Right renal pelvis (tissue), 4 donors: ENCODE measurements at places on chromosomes 4 and X. TPM values are rescaled to one million over a fixed set of nuclear protein-coding genes. Genes with fewer than 3 reads are reported as not detected.

DNA sequence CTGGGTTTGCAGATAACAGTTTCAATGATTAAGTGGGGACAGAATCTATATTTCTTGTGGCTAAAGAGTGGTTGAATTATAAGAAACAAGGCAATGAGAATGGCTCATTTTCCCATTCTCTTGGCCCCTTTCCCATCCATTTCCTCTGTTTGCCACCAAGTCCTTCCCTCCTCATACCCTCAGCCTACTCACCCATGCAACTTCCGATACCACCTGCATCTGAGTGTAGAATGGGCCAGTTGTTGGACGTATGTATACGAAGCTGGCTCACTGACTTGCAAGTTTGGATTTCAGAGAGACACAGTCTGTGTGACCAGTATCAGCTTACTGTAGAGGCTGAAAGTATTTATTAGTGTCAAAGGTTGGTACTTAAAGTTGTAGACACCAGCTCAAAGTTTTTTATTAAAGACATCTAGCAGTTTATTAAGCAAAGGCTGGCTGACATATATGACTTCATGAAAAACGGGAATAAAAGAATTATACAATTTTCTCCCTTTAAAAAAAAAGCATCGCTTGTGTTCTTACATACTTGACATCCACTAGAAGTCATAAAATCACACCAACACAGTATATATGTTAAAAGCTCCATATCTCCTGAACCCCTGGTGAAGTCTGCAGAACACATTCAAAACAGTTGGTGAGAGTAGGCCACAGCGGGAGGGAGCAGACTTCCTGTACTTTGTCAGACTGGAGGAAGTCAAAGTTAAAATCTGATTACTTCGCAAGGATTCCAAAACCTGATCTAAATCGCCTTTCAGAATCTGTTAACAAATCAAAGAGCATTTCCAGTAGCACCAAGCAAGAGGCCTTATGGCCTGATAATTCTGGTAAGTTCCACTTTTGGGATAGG lies 22.4 kb upstream of the STIM2 start:
- no peak for DNase-seq

- DNase-seq: no peak
These were observed 230.2 kb downstream of the CLCN4 start for GRCh38 chrX:10387011-10387410.

DNA sequence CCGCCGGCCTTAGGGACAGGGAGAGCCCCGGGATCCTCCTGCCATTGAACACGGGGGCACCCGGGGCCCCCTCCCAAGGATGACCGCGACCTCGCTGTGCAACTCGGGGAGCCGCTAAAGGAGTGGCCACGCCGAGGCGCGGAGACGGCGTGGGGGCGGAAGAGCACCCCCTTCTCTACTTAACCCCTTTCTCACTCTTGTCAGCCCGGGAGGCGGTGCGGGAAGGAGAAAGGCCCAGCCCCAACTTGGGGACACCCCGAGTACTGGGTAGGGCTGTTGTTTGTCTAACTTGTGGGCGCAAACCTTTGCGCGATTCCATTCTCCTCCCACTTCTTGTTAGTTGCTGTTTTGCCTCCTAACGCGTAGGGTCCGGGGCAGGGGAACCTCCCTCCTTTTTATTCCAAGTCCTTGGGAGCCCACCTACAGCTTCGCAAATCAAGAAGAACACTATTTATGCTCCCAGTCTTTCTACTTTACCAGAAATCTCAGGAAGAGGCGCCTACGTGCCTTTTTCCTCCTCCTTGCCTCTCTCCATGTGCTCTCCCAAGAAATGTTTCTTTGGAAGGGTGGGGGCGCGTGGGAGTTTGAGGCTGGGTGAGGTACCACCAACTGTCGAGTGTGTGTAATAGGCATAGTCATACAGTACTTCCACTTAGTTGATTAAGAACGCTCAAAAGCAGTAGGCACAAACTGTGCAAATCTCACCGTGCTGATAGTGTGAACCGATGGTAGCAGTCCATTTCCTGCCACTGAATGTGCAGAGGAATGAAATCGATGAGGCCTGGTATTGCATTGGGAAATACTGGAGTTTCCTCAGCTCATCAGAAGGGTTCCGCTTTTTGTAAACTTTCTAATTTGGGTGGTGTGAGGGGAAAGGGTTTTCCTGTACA lies 813 bp downstream of the DIAPH2 start:
- DNase-seq: peak; percentile 7

DNA sequence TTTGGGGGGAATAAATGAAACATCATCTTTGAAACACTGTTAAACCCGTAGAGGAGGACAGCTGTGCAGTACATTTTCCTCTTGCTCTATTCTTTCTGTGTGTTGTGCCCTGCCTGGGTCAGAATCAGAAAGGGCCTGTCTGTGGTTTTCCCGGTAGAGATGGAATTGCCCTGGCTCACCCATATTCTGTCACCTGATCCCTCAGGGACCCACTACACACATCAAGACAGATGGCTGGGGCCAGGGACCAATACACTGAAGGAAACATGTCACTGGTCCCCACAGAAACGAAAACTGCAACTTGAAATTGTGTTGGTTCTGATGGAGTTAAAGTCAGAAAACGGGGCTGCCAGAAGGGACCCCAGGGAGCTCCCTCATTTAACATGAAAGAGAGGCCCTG lies 114.9 kb downstream of the ZNF827 start:
- DNase-seq: no peak

The MOB1B gene
- 52.9 TPM for polyA plus RNA-seq
